ENCODE measurements at places on chromosomes 1 and 21.

GRCh38 chr1:98104289-98104688, 183.5 kb upstream of the DPYD start:
- DNase-seq = no peak

- DNase-seq = no peak
These were observed 67.0 kb downstream of the TGFB2 start for GRCh38 chr1:218412171-218412570.

- DNase-seq = no peak
These were observed 25.5 kb downstream of the IFNGR2 start for GRCh38 chr21:33428669-33429068.

GRCh38 chr1:186306533-186306932, 68.5 kb downstream of the TPR start:
- DNase-seq = no peak

- DNase-seq = no peak
These were observed 32.2 kb downstream of the SIPA1L2 start for GRCh38 chr1:232597721-232598120.

DNA sequence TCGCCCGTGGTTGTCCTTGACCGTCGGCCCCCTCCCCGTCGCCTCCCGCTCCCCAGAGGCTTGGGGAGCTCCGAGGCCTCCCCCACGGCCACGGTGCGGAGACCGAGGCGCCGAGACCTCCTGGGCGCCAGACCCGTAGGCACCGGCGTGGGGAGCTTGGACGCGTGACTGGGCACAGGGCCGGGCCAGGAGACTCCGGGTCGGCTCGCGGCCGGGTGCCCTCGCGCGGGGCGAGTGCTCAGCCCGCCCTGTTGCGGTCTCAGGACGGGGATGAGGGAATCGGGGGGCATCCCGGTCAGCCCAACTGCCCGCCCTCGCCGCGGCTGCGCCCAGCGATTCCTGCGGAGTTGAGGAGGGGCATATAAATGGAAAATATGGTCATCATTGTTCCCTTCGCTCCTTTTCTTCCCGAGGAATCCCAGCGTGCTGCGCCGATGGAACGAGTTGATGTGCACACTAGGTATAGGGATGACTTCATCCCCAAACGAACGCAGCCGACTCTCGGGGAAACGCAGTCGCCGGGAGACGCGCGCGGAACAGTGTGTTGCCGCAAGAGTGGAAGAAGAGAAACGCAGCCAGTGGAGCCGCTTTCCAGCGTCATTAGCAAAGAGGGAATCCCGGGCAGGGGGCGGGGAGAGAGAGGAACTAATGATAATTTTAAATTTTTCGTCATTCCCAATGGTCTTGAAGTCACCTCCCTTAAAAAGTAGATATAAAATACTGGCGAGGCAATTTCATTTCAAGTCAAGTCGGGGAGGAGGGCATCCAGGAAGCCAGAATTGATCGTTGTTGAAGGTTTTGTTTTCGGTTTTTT, 747 bp upstream of the ENAH start:
- DNase-seq = no peak

DNA sequence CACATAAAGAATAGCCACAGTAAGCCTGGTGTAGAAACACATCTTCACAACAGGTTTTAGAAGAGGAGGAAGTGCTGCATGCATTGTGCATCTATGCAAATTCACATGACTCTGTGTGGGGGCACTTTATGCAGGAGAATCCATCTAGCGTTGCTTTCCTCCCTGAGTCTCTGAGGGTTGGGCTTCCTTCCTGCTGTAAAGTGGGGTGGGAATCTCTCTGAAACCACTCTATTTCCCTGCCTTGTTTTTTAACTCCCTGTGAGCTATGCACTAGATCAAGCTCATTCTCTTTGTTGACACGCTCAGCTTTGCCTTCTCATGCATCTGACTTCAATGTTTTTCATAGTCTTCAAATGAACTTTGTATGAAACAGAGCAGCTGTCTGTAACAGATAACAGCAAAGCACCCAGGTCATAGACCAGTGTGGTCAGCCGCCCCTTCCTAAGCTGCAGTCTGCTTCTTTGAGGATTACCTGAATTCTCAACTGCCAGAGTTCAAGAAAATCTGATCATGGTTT, 102.7 kb upstream of the DPH5 start:
- DNase-seq = no peak

GRCh38 chr21:16509476-16509875, 779.7 kb downstream of the USP25 start:
- DNase-seq = no peak

DNA sequence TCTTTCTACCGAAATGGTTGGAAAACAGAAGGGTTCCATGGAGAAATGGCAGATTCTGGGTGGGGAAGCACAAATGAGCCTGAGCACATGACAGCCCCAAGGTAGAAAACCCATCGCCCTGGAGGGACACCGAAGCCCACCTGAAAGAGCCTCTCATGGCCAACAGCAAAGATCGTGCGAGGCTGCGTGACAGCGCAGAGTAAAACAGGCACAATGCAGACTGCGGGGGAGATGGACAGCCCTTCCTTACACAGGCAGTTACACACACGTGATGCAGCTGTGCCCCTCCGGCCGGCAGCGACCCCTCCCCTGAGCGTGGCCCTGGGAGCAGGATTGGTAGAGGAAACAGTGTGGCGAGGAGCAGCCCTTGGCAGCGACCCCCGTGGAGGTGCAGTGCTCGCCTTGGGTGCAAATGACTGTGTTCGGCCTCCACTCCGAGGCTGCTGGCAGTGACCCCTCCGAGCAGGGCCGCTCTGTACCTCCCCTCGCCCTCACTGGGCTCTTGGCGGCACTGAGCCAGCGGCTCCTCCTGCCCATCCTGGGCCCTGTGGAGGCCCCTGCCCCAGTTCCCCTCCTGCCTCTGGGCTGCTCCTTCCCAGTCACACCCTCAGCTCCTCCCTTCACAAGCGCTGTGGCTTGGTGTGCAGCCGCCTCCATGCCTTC, 120.9 kb upstream of the COL6A1 start:
- no peak for DNase-seq

Measured in activated CD4-positive, alpha-beta T cell treated with anti-CD3 and anti-CD28 coated beads for 1 hour (primary cell).